IMR-90 (cell line): ENCODE measurements at places on chromosomes 3 and 15.

GRCh38 chr3:98542623-98543022 is 10.8 kb downstream of the GPR15 start:
- no peaks in the 10 kb centered on the region for H3K4me1 ChIP-seq
- H3K4me3 ChIP-seq = no peak overlapping the region
- no peak for DNase-seq
- peaks cover 4% of the 10 kb centered on the region; the same call in 1 of the 2 replicates for H3K27me3 ChIP-seq
- no peak overlapping the region for H3K27ac ChIP-seq

- H3K27ac ChIP-seq = no peak overlapping the region
- peaks cover 2% of the 10 kb centered on the region; the same call in 1 of the 2 replicates for H3K27me3 ChIP-seq
- DNase-seq = no peak
- no peak overlapping the region for H3K4me3 ChIP-seq
- no peaks in the 10 kb centered on the region for H3K36me3 ChIP-seq
- no peaks in the 10 kb centered on the region for H3K4me1 ChIP-seq
These were observed 43.9 kb downstream of the NSMCE3 start for GRCh38 chr15:29225534-29226234.

- peaks cover 8% of the 10 kb centered on the region for H3K36me3 ChIP-seq
- DNase-seq = no peak
- H3K27me3 ChIP-seq = no peaks in the 10 kb centered on the region
- no peak overlapping the region for H3K27ac ChIP-seq
- H3K4me1 ChIP-seq = 0 out of 2 replicates have a peak, but pooled peaks cover 2% of the 10 kb centered on the region
These were observed 36.0 kb downstream of the TSPAN3 start for GRCh38 chr15:77034695-77035489.

- peaks cover 3% of the 10 kb centered on the region for H3K27me3 ChIP-seq
- H3K4me1 ChIP-seq = peaks cover 2% of the 10 kb centered on the region; the same call in 1 of the 2 replicates
- no peak for DNase-seq
- no peak within 1 kb of the TSS for H3K27ac ChIP-seq
These were observed at the start of gene POPDC2 for GRCh38 chr3:119660474-119661440. POPDC2 (minus strand) TSS chr3:119660589; CDS start chr3:119660423, 166 bp downstream.

DNA sequence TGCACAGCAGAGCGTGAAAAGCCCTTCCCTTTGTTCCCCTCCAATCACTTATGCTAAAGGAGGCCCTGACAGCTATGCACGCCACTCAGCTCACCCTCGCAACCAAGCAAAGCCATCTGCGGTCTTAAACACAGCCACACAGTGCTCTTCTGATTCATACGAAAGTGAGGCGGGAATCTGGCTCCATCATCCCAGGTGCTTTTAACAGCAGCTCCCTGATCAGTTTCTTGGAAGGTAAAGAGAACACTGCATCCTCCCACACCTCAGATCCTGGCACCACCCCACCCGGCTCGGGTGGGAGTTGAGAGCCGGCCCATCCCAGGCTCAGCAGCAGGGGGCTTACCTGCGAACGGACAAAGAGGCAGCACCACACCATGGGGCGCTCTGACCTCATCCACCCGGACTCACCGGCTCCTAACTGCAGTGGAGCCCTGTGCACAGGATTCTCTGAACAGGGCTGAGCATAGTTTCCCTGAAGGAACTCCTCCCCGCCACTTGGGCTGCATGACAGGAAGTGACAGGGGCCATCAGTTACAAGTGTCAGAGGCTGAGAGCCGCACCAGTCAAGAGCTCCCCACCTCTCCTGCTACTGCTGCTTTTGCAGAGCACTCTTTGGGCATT is 114.3 kb upstream of the ARHGEF3 start:
- H3K4me3 ChIP-seq = no peak overlapping the region
- no peaks in the 10 kb centered on the region for H3K36me3 ChIP-seq
- DNase-seq = no peak
- no peaks in the 10 kb centered on the region for H3K4me1 ChIP-seq
- H3K27me3 ChIP-seq = peaks cover 3% of the 10 kb centered on the region
- H3K27ac ChIP-seq = no peak overlapping the region

- H3K36me3 ChIP-seq = no peaks in the 10 kb centered on the region
- peaks cover 26% of the 10 kb centered on the region for H3K4me1 ChIP-seq
- H3K27ac ChIP-seq = peak overlapping the region; percentile 98; the same call in 1 of the 2 replicates
- DNase-seq = peak; percentile 90
- H3K27me3 ChIP-seq = no peaks in the 10 kb centered on the region
These were observed 410.6 kb downstream of the FOXP1 start for GRCh38 chr3:71172951-71173350.
